ENCODE measurements at places on chromosomes 11 and 22.

DNA sequence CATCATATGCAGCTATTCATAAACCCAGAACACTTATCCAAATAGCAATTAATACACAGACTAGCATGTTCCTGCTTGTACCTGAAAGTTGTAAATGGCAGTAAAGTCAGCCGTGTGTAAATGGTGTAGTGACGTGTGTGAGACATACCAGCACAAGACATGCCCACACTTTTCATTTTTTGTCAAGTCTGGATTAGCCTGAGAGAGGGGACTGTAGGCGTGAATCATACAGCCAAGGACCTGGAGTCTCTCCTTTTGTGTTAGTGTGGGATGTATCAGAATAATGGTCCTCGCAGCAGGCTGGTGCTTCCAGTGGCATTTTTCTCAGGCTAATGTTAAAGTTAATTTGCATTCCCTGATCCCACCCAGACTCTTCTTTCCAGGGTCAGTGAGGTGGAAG, 116.8 kb upstream of the BMAL1 start:
- DNase-seq, result no peak

- DNase-seq, result no peak
Observed at GRCh38 chr11:68044898-68045351, 6.1 kb downstream of the TCIRG1 start.

DNA sequence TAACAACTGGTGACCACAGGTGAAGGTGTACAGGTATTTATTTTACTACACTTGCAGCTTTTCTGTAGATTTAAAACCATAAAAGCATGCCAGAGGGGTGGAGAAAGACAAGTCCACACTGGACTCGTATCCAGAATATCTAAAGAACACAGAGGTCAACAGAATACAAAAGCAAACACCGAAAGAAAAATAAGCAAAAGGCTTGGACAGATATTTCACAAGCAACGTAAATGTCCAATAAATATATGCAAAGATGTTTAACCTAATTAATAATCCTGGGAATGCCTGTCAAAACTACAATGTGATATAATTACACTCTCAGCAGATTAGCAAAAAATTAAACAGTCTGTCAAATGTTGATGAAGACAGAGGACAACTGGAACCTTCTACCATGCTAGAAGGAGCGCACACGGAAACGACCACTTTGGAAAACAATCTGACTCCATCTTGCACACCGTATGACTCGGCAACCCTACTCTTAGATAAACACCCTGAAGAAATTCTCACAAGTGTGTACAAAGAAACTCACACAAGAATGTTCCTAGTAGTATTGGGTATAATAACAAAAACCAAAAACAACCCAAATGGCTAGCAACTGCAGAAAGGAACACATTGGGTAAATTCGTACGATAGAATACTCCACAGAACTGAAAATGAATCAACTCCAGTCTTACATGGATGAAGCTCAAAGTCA, 27.2 kb downstream of the GNB1L start:
- no peak for DNase-seq

DNA sequence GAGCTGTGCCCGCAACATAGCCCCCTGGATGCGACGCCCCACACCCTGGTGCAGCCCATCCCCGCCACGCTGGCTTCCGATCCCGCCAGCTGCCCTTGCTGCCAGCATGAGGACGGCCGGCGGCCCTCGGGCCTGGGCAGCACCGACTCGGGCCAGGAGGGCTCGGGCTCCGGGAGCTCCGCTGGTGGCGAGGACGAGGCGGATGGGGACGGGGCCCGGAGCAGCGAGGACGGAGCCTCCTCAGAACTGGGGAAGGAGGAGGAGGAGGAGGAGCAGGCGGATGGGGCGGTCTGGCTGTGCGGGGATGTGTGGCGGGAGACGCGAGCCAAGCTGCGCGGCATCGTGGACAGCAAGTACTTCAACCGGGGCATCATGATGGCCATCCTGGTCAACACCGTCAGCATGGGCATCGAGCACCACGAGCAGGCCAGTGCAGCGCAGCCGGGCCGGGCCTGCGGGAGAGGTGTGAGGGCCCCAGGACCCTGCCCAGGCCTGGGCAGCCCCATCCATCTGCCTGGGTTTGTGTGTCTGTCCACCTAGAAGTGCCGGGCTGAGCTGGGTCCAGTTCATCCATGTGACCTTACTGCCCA, 79.0 kb downstream of the CACNA1I start:
- DNase-seq, result no peak

GRCh38 chr11:118441770-118442275, 5.5 kb downstream of the KMT2A start:
- DNase-seq, result no peak

DNA sequence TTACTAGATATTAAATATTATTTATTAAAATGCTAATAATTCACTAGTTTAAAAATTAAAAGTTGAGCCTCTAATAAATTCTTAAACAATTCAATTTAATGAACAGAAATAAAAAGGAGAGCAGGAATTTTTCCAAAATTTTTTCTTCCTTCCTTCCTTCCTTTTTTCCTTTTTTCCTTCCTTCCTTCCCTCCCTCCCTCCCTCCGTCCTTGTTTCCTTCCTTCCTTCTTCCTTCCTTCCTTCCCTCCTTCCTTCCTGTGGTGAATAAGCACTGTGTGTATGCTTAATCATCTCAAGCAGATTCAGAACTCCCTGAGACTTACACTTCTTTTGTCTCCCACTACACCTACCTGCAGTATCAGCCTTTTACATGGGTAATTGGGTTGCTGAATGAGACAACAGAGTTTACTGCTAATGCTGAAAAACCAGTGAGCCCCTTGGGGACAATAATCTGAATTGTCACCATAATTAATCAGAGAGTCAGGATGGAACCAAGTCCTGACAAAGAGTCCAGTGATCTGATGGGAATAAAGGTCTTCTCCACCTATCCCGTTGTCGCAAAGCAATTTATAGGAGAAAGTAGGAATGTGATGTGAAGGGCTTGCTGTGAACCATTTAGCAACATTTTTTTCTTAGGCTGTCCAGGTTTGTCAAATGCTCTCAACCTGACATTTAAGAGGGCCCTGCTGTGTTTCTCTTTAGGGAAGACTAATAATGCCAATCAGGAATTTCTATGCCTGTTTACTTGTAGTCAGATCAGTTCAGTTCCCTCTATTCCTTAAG, 58.1 kb upstream of the CEP295 start:
- DNase-seq, result no peak

GRCh38 chr11:17351510-17352176, at the start of gene NCR3LG1:
TSS of gene NCR3LG1 (plus strand) at chr11:17351800. CDS start at chr11:17351970, 170 bp downstream.
- no peak for DNase-seq

- DNase-seq, result no peak
Observed at GRCh38 chr22:36257948-36258670, 5.2 kb downstream of the APOL1 start.

- DNase-seq, result no peak
Observed at GRCh38 chr22:29340566-29340965, 25.1 kb upstream of the RASL10A start.

DNA sequence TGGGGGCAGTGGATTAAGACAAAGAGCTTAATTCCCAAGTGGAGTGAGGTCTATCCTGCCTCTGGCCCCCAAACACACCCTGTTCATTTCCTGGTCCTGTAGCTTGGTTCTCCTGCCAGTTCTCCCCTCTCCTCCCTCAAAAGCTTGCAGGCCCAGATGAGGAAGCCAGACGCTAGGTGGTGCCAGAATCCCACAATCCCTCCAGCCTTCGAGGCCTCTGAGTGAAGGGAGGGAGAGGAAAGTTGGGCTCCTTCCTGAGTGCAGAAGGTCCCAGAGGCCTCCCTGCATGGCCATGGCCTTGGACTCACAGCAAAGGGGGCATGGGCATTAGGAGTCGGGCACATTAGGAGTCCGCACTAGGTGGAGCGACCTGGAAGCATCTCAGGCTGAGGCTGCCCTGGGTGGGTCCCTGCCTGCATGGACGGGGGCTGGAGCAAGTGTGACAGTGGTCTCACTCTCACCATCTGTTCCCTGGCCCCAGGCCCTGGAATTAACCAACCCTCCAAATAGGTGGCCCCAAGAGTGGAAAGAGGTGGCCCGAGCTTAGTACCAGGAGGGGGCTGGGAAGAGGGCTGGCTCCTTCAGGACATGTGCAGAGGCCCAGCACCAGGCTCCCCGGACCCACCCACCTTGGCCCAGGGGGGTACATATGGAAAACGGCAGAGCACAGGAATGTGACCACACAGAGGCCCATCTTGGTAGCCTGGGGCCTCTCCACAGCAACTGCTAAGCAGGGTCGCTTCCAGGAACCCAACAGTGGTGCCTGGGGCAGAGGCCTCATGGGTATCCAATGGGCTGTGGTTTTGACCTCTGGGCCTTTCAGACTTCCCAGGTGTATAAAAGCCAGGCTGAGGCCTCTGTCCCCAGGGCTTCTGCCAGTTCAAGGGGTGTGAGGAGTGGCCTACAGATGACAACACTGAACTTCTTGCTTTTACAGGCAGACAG, 5.2 kb downstream of the FXYD2 start:
- peak; percentile 76 for DNase-seq

DNA sequence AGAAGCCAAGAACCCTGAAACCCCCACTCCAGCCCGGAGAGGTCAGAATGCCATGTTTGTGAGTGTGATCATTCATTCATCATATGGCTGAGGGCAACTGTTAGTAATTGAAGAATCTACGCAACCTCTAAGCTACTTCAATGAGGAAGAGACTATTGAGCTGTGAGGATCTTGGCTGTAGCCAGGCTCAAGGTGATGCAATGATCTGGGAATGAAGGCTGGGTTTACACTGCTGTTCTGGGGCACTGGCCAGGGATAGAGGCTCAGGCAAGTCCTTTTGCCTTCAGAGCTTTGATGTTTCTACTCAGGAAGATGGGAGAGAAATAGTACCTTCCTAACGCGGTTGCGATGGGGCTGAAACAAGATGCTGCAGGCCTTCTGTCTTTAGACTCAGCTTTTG, 12.9 kb downstream of the CRYBB2 start:
- DNase-seq, result no peak

DNA sequence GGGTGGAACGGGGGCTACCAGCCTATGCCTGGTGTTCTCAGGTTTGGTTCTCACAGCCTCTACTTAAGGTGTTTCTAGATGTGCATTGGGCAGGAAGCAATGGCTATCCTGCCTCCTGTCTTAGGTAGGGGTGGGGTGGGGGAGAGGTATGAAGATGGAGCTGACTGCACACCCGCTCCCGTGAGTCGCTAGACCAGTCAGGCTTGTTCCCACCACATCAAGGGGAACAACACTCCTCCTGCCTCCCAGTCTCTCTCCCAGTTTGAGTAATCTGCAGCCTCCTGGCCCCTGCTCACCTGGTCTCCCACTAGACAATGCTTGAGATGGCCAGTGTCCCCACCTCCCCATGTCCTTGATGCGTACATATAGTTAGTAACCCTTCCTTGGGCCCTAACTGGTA, 79.3 kb upstream of the TENM4 start:
- no peak for DNase-seq

DNA sequence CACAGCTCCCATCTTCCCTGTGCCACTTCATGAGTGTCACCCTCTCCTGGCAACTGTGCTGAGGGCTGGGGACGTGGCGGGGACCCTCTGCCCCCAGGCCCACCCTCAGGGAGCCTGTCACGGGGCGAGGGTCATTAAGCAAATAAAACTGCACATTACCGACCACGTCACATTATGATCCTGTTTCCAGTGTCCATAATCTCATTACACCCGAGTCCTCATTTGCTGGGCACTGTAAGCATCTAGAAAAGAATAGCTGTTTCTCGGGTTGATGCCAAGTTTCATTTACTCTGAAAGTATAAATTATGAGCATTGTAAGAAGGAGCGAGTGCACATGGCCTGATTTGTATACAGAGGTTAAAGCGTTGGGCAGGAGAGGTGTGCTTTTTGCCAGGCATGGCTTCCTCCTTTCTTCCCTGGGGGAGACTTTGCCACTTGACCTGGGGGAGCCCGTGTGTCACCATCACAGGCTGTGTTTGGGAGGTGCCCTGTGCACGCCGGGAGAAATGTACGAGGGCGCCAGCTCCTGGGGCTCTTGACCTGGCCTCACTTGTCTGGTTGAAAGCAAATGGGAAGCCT, 50.5 kb downstream of the LRP5 start:
- DNase-seq, result no peak

- DNase-seq, result no peak
Observed at GRCh38 chr11:2709429-2709828, 9.6 kb upstream of the KCNQ1OT1 start.

- DNase-seq, result no peak
Observed at GRCh38 chr11:66974724-66975404, at the start of gene C11orf86. TSS of gene C11orf86 (plus strand) at chr11:66975304. CDS start at chr11:66975363, 59 bp downstream.

DNA sequence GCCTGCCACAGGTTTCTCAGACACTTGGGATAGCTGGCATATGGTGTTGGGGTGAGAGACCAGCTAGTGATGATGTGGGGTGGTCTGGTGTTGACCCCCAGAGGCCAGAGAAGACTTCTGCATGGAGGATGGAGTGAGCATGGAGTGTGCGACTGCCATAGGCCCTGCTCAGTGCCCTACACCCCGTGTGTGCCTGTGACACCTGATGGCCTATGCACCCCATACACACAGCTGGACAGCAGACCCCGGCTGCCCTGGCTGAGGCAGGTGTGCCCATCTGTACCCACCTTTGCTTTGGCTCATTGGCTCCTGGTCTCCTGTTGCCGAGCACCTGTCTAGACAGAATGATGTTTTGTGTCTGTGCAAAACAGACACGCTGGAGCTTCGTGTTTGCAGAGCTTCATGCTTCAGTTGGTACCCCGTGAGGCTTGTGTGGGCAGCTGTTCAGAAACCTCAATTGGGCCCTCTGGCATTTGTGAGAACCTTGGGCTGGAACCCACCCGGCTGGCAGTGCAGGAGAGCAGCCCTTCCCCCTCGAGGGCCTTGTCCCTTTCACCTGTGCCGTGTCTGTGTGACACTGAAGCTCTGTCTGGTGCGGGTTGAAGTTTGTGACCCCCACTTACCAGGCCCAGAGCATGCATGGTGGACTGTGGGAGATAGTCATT, 27.6 kb downstream of the BCR start:
- peak; percentile 86 for DNase-seq

- no peak for DNase-seq
Observed at GRCh38 chr11:89015614-89016013, 50.2 kb downstream of the GRM5 start.

GRCh38 chr22:21051831-21052400, 6.2 kb downstream of the LRRC74B start:
- DNase-seq, result no peak

DNA sequence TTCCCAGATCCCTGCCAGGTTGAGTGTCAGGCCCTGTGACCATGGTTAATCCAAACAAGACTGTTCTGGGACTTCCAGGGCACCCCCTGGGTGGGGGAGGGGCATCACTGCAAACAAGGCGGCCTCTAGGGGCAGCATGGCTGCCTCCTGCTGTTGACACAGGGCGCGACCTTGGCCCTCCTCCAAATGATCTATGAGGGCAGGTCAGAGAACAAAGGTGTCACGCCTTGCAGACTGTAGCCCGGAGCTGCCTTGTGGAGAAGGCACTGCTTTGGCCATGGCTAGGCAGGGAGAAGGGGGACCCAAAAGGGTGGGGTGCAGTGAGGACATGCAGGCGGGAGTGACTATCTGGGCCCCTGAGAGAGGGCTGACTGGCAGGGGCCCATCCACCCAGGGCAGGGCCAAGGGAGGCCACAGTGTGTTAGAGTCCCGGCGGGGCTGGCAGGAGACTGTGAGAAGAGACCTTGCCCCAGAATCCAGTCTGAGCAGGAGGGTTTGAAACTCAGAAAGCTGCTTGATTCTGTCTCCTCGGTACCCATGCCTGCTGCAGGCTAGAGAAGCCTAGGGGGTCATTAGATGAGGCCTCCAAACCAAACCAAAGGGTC, 35.6 kb downstream of the KCNC1 start:
- no peak for DNase-seq

GRCh38 chr22:41240377-41241132, at the start of gene CHADL:
TSS of gene CHADL (minus strand) at chr22:41240931. CDS start at chr22:41240881, 50 bp downstream.
- DNase-seq, result no peak
